ENCODE measurements at places on chromosomes 2 and 18. TPM values are rescaled to one million over a fixed set of nuclear protein-coding genes. Genes with fewer than 3 reads are reported as not detected.
A peak's percentile ranks its signal among the peaks of the same experiment; 100 is the strongest.

- no peak overlapping the region for H3K4me3 ChIP-seq
- no peaks in the 10 kb centered on the region for H3K36me3 ChIP-seq
- no peaks in the 10 kb centered on the region for H3K27me3 ChIP-seq
- DNase-seq: no peak
- H3K4me1 ChIP-seq: no peaks in the 10 kb centered on the region
- H3K27ac ChIP-seq: no peak overlapping the region
Measured at GRCh38 chr2:149050188-149050587, 11.7 kb downstream of the LYPD6B start.

DNA sequence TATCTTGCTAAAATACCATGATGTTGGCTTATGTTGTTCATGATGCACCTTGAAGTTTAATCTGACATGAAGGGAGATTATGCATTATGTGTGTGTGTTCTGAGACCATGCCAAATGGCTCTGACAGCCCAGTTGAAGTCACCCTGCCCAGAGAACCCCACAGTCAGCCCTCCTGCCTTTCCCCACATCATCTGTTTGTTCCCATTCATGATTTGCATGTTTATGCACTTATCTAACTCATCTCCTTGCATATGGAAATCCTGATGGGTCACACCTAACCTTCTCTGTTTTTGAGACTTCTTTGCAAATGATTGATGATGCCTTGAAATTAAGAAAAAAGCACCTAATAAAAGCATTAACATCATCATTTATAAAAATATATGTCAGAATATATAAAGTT lies 752.2 kb downstream of the GALR1 start:
- H3K4me1 ChIP-seq: no peaks in the 10 kb centered on the region
- no peak overlapping the region for H3K27ac ChIP-seq
- H3K27me3 ChIP-seq: no peaks in the 10 kb centered on the region
- DNase-seq: no peak
- H3K36me3 ChIP-seq: no peaks in the 10 kb centered on the region

GRCh38 chr2:136376798-136377211 lies 258.9 kb upstream of the CXCR4 start:
- H3K27me3 ChIP-seq: no peaks in the 10 kb centered on the region
- no peak overlapping the region for H3K27ac ChIP-seq
- no peaks in the 10 kb centered on the region for H3K4me1 ChIP-seq
- peak; percentile 15 for DNase-seq

DNA sequence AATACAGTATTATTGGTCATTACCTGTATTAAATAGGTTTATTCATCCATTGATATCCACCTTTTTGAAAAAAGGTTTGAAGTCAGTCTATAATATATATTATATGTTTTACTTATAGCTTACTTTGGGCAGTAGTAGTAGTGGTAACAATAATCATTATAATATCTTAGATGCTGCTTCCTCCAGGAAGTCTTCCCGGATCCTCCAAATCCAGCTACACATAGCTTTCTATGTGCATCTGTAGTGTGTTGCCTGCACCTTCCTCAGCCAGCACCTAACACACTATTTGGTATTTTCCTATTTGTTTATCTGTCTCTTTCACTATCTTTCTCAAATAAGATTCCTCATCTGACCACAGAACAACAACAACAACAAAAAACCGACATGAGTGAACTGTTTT lies 81.0 kb downstream of the PRKCE start:
- no peaks in the 10 kb centered on the region for H3K36me3 ChIP-seq
- no peaks in the 10 kb centered on the region for H3K4me1 ChIP-seq
- H3K4me3 ChIP-seq: no peak overlapping the region
- no peaks in the 10 kb centered on the region for H3K27me3 ChIP-seq
- H3K27ac ChIP-seq: no peak overlapping the region
- no peak for DNase-seq

DNA sequence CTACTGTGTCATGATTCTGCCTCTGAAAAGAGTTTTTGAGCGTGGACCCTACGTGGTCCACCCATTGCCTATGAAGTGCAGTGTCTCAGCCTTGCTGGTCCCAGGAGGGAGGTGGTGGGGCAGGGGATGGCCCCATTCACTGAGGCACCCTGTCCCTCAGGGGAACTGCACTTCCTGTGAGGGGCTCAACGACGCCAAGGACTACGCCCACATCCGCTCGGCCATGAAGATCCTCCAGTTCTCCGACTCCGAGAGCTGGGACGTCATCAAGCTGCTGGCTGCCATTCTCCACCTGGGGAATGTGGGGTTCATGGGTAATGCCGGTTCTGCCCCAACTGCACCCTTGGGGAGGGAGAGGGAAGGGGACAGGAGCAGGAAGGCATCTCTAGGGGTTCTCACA lies 42.5 kb downstream of the MYO7B start:
- H3K27me3 ChIP-seq: no peaks in the 10 kb centered on the region
- H3K36me3 ChIP-seq: no peaks in the 10 kb centered on the region
- peaks cover 6% of the 10 kb centered on the region for H3K4me1 ChIP-seq
- DNase-seq: no peak
- no peak overlapping the region for H3K4me3 ChIP-seq

DNA sequence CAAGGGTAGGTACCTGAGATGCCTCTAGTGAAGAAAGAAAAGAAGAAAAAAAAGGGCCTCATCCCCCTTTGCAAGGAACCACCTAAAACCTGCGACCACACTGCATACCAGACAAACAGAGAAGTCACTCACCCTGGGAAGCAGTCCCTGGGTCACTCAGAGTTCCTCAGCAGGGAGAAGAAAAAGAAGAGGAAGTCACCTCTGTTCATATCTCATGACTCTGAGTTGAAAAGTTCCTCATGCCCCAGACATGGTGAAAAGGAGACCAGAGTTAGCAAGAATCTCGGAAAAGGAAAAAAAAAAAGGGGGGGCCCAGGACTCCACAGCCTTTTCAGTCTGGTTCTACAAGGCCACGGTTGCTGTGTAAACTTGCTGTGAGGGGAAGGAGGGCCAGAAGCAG lies 478.4 kb upstream of the NRXN1 start:
- no peak overlapping the region for H3K27ac ChIP-seq
- no peaks in the 10 kb centered on the region for H3K27me3 ChIP-seq
- no peak for DNase-seq

CAPN14 gene
- total RNA-seq: not detected

SMCHD1 gene
- total RNA-seq: 29.2 TPM

CENPA gene
- not detected for total RNA-seq

NEURL3 gene
- not detected for total RNA-seq

CTDSP1 gene
- 144 TPM for total RNA-seq

ERFE gene
- total RNA-seq: 3.3 TPM
